ENCODE measurements at places on chromosomes 11 and 22.

GRCh38 chr11:41789376-41789775, 329.9 kb upstream of the LRRC4C start:
- no peak for DNase-seq

DNA sequence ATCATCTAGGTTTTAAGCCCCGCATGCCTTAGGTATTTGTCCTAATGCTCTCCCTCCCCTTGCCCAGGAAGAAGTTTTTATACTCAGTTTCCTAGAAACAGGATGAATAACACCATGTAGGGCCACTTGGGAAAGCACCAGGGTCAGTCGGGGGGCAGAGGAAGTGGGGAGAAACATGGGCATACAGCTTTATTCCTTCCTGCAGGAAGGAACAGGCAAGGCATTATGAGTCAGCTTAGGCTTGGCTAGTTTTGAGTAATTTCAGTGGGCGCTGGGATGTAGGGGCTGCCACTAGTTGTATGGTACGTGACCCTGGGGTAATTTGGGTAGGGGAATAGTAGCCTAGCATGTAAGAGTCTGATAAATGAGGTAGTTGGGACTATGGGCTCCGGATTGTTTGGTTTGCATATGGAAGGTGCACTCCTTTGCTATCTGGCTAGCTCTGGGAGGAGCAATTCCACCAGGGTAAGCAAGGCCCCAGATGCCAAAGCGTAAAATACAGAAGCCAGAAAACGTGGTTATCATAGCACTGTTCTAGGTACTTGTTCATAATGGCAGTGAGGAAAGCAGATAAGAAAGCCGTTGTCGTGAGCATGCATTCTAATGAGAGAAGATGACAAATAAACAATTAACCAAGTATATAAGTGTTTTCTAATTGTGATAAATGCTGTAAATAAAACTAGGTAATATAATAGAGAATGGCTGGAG, 24.8 kb downstream of the ACER3 start:
- peak; percentile 8 for DNase-seq

DNA sequence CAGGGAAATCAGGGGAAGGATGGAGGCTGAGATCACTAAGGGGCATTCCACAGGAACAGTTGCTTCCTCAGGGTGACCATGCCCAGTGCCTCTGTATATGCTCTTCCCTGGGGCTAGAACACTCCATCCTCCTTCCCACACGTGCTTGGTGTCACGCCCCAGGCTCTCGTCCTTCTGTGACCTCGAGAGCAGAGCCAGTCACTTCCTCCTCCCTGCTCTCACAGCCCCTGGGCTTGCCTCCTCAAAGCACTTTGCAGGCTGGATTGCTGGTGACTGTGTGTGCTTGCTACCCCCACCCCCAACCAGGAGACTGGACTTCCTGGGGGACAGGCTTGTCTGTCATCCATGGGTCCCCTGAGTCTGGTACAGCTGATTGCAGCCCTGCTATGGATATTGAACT, 56.5 kb upstream of the AMPD3 start:
- no peak for DNase-seq

GRCh38 chr11:56967726-56968125, 21.0 kb upstream of the OR5AK2 start:
- no peak for DNase-seq

DNA sequence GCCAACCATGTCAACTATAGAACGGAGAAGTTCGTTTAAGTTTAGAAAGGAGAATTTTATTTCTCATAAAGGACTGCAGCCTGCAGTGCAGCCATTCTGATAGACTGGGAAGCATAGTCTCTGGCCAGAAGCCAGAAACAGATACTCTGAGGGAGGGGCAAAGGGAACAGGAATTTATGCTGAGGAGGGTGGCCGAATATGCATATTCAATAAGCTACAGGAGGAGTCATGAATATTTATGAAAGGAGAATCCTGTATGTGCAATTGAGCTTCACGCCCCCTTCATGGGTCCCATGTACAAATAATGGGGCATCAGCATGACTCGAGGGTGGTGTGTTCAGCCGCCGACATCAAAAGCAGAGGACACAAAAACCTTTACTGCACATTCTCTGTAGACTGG, 199.9 kb downstream of the CWF19L2 start:
- DNase-seq: no peak

DNA sequence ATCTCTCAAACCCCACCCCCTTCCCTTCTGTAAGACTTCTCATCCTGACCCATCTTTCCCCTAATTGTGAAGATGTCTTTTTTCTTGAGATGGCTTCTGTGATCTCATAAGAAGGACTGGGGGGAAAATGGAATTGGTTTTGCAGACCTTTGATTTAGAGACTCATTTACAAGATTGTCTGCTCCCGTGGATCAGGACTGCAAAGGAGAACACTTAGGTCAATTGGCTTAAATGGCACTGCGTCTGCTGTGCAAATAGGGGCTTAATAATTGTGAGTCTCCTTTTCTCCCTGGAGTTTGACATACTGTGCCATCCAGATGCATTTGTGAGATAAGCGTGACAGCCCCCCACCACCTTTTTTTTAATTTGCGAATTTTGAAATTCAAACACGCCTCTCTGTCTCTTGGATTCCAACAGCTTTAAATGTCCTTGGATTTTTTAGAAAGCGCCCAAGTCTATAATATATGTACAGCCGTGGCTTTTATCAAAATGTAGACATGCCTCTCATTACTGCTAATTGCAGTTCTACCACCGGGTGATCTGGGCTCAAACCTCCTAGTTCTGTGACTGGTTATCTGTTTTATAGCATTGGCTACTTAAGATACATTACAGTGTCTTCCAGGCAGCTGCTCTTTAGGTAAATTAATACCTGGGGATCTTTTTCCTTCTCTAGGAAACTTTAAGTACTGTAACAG, 150.0 kb downstream of the DBX1 start:
- no peak for DNase-seq
